Stimulated activated CD8-positive, alpha-beta memory T cell treated with anti-CD3 and anti-CD28 coated beads, Interleukin-7, amount 100 ng/mL, for 1 hour (primary cell): ENCODE measurements at places on chromosomes 7 and 10.

- DNase-seq: no peak
Measured at GRCh38 chr7:121027761-121028669, 39.5 kb downstream of the CPED1 start.

GRCh38 chr7:26675143-26675887 is 189.1 kb downstream of the SKAP2 start:
- no peak for DNase-seq

GRCh38 chr7:77185866-77186265 is 13.8 kb downstream of the FGL2 start:
- DNase-seq: no peak

GRCh38 chr10:132065491-132066105 is at the start of gene JAKMIP3:
TSS of gene JAKMIP3 (plus strand) at chr10:132065946. CDS start at chr10:132104809, 38,863 bp downstream.
- DNase-seq: no peak

DNA sequence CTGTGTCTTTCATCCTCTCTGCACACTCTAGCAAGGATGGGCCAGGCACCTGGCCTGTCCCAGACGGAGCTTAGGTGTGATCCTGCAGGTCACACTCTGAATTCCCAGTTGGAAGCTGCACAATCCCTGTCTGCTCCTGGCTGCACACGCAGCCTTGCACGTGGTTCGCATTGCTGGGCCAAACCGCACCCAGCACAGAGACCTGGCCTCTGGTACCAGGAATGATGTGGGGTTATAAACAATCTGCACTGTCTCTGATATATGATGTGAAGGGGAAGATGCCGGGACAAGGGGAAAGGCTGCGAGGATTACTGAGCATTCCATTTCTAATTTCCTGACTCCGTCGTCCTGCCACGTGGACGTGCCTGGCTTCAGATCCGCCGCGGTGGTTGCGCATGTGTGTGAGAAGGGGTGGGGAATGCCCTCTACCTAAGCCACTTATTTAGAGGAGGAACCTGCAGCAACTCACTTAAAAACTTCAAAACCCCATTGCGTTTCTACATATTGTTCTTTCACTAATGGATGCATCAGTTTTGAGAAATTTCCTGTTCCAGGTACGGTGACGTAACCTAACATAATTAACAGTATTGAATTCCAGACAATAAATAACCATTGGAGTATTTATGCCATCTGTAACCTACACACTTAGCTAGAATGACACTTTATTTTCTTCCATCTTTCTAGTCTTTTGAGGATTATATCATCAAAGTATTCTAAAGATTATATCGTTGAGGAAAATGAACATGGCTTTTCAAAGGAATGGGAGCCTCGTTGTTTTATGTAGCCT is 559.7 kb upstream of the MGMT start:
- no peak for DNase-seq

DNA sequence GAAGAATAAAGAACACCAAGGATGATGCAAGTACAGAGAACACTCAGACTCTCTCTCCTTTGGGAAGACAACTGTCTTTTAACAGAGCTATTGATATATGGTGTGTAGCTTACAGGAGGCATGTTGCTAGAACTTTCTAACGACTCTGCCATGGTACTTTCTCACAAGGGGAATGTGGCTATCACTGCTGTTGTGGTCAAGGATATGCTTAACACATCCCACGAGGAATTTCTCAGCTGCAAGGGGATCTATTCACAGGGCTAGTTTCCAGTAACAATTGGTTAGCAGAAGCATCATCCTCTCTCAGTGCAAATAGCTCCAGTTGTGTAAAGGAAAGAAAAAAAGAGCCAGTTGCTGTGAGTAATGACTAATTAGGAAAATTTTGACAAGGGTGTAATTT is 826.0 kb downstream of the SORCS1 start:
- no peak for DNase-seq

GRCh38 chr7:45659496-45660139 is 85.5 kb downstream of the ADCY1 start:
- no peak for DNase-seq

- no peak for DNase-seq
Measured at GRCh38 chr10:75016325-75016724, 95.1 kb upstream of the SAMD8 start.

- no peak for DNase-seq
Measured at GRCh38 chr7:70410134-70410750, 721.7 kb upstream of the GALNT17 start.

GRCh38 chr10:21547246-21547645 is 13.2 kb downstream of the MLLT10 start:
- no peak for DNase-seq

- DNase-seq: no peak
Measured at GRCh38 chr7:22992874-22993840, 20.8 kb downstream of the HYCC1 start.

- DNase-seq: no peak
Measured at GRCh38 chr7:23062452-23062851, 43.1 kb upstream of the KLHL7 start.

GRCh38 chr10:11318826-11319598 is 292.4 kb downstream of the USP6NL start:
- DNase-seq: no peak

GRCh38 chr10:1102416-1102815 is 46.2 kb downstream of the WDR37 start:
- no peak for DNase-seq

DNA sequence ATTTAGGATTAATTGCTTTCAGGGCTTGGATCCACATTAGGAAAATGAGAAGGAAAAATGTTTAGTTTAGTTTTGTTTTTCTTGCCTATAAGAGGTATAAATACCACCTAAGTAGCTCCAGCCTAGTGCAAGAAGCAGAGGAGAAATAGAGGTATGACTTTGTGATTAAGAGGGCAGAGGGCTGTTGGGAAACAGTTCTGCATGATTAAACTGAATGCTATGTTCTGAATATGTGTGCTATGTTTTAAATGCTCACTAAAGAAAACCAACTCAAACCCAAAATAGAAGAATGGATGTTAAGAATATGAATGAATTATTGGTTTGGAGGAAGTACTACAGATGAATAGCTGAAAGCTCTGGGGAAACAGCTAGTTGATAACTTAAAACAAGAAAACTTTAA is 7.6 kb downstream of the CALCR start:
- no peak for DNase-seq

- no peak for DNase-seq
Measured at GRCh38 chr7:47587351-47587750, 5.4 kb upstream of the TNS3 start.

- DNase-seq: no peak
Measured at GRCh38 chr7:91443862-91444261, 179.6 kb downstream of the FZD1 start.

- no peak for DNase-seq
Measured at GRCh38 chr7:25460433-25460832, 232.1 kb upstream of the NPVF start.

GRCh38 chr10:101257084-101257483 is 27.8 kb upstream of the LBX1 start:
- DNase-seq: no peak
